Mesangial cell (primary cell): ENCODE measurements at places on chromosomes 11 and 22. TPM values are rescaled to one million over a fixed set of nuclear protein-coding genes. Genes with fewer than 3 reads are reported as not detected.

GNAZ gene
- 1.3 and 3.5 TPM in 2 replicates for total RNA-seq

ACR gene
- not detected in 2 replicates for total RNA-seq

ADORA2A gene
- 0.49 and 4.2 TPM in 2 replicates for total RNA-seq

MPZL2 gene
- 0.16 and 3.8 TPM in 2 replicates for total RNA-seq

C11orf24 gene
- total RNA-seq, result 58.6 and 87.0 TPM in 2 replicates

TUT1 gene
- 6.8 and 14.1 TPM in 2 replicates for total RNA-seq

RBMXL2 gene
- not detected in 2 replicates for total RNA-seq

PATE2 gene
- total RNA-seq, result not detected in 2 replicates

MYOD1 gene
- total RNA-seq, result not detected in 2 replicates

SPDYC gene
- total RNA-seq, result not detected in 2 replicates

SMC1B gene
- not detected in 2 replicates for total RNA-seq

CCDC116 gene
- total RNA-seq, result 0.13 and 0.16 TPM in 2 replicates

FJX1 gene
- 35.0 and 43.2 TPM in 2 replicates for total RNA-seq

SYT7 gene
- total RNA-seq, result 0.16 and 4.8 TPM in 2 replicates
